ENCODE measurements at places on chromosomes 4 and X.

DNA sequence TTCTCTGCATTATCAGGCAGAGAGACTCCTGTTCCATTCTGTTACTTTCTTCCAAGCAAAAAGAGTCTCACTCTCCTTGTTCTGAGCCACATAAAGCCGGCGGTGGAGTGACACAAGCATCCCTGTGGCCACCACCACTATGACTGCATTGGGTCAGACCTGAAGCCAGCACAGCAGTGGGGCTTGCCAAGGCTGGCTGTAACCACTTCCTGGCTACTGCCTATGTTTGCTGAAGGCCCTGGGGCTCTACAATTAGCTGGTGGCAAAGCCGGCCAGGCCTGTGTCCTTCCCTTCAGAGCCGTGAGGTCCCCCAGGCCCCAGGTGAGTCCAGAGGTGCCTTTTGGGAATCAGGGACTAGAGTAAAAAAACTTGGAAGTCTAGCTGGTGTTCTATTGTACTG is 31.8 kb downstream of the PLAC8 start:
- DNase-seq: no peak

DNA sequence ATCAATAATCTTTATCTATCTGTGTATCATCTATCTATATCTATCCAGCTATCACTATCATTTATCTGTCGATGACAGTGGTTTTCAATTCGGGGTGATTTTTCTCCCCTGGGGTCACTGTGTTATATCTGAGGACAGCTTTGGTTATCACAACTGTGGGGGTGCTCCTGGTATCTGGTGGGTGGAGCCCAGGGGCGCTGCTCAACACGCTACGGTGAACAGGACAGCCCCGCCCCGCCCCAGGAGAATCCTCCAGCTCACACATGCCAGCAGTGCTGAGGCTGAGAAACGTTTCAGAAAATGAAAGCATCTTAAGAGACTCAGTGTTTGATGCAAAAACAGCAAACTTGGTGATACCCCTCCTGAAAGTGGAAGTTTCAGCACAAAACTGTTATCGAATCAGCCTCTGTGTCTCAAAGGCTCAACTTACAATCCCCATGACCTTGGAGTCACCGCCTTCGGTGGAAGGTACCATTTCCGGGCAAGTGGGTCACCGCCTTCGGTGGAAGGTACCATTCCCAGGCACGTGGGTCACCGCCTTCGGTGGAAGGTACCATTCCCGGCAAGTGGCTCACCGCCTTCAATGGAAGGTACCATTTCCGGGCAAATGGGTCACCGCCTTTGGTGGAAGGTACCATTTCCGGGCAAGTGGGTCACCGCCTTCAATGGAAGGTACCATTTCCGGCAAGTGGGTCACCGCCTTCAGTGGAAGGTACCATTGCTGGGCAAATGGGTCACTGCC is 315.3 kb downstream of the DHRSX start:
- DNase-seq: no peak

DNA sequence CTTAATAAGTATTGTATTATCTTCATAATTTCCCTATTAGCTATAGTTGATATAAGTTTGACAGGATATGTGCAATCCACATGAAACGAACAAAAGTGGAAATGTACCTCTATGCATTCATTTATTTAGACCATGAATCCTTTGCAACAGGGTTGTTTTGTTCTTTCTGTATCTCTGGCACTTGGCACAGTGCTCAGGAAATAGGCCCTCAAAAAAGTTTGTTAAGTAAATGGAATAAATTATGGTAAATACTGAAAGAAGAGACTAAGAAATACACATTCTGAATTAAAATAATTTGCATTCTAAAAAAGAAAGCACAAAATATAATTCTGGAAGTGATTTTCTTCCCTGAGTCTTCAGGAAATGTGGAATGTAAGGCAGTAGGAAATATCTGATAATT is 39.3 kb downstream of the TAPT1 start:
- DNase-seq: no peak

- no peak for DNase-seq
These were observed 1300.2 kb downstream of the RAPGEF2 start for GRCh38 chr4:160403081-160403480.

- DNase-seq: no peak
These were observed 82.3 kb upstream of the PPARGC1A start for GRCh38 chr4:23972187-23972586.

- no peak for DNase-seq
These were observed 1235.3 kb downstream of the FSTL5 start for GRCh38 chr4:160928482-160928881.

- no peak for DNase-seq
These were observed 7.2 kb downstream of the MRFAP1 start for GRCh38 chr4:6647582-6648230.

- DNase-seq: no peak
These were observed 683.5 kb upstream of the GRIA3 start for GRCh38 chrX:122500556-122500955.

GRCh38 chrX:30793075-30793766 is 95.8 kb downstream of the TAB3 start:
- DNase-seq: no peak

DNA sequence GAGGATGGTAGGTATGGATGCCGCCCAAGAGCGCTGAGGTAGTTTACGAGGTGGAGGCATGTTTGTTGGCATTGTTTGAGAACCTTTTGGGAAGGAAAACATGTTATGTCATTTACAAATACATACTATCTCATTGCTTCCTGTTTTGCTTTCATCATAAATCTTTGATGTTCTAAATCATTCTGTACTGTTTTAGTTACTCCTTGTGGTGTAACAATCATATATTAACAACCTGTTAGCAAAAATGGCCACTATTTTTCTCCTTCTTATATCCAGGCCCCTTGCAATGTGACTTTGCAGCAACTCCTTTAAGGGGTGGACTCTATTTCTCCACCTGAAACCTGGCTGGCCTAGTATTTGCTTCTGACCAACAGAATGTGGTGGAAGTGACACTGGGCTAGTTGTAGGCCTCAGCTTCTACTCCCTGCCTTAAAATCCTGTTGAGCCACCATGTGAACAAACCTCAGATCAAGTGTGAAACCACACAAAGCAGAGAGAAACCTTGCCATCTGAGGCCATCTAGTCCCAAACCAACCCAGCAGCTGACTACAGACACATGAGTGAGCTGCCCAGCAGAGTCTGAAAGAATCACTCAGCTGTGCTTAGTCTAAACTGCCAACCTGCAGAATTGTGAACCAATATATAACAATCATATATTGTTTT is 15.8 kb upstream of the CXorf38 start:
- no peak for DNase-seq

DNA sequence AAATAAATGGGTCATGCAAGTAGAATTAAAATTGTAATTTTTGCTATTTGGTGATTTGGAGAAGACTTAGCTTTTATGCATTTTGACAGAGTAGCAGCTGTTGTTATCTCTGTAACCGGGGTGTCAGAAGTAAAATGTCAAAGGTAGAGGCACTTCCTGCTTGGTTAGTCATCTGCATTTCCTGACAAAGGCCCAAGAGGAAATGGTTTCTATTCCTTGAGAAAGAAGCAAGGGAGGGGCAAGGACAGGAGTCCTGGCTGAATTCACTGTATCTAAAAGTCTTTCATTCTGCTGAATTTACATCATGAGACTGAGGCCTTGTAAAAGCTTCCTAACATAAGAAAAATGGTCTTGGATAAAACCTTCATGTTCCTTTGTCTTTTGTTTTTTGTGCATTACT is 550.9 kb upstream of the BOD1L1 start:
- no peak for DNase-seq

GRCh38 chr4:52611030-52611555 is 48.0 kb downstream of the USP46 start:
- no peak for DNase-seq

- no peak for DNase-seq
These were observed 409.8 kb downstream of the STIM2 start for GRCh38 chr4:27270435-27270834.

DNA sequence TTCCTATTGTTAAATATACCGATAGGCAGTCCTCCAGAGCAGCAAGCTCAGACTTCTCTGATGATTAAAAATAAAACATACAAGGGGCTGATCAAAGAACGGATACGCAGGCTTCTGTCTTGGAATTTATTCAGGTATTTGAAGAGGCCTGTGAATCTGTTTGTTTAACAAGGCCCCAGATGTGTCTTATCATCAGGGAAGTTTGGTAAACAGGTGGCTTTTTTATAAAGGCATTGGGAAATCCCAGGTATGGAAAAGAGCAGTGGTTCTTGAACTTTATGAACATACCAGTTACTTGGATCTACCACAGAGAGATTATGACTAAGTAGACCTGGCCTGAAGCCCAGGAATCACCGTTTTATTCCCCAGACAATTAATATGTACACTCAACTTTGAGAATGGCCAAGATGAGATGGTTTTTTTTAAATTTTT is 47.9 kb downstream of the SOWAHB start:
- no peak for DNase-seq

DNA sequence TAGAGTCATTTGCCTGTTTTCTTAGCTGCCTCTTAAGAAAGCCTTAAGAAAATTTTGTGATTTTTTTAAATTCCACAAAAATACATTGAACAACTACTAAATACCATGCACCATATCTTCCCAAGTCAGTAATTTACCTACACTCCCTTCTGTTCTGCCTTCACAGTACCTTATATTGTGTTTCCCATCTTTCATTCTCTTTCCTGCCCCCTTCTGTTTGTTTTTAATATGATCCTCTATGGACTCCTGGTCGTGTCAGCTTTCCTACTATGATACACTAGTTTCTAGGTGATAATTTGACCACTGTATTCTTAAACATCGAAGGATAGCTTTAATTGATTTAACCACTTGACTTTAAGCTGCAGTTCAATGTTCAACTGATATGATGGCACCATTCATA is 297.7 kb upstream of the HAND2 start:
- DNase-seq: no peak

DNA sequence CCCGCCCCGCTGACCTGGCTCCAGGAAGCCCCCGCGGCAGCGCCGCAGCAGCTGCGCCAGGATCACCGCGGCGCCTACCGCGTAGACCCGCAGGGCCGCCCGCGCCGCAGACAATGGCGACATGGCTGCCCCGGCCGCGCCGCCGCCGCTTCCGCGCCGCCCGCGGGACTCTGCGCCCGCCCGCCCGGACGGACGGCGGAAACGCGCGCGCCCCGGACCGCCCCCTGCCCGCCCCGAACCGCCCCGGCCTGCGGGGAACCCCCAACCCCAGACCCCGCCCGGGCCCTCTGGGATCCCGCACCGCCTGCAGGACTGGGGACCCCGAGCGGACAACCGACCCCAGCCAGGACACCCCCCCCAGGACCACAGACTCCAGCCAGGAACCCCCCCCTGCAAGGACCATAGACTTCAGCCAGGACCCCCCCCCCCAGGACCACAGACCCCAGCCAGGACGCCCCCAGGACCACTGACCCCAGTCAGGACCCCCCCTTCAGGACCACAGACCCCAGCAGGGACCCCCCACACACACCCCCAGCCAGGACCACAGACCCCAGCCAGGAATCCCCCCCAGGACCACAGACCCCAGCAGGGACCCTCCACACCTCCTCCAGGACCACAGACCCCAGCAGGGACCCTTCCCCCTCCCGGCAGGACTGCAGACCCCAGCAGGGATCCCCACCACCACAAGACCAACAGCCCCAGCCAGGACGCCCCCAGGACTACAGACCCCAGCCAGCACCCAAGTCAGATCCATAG is at the start of the genes DHRSX and ZBED1:
TSS of gene DHRSX (minus strand) at position 174 of the 756 bp plus-strand sequence. CDS start at position 123, 51 bp downstream.
TSS of gene ZBED1 (minus strand) at position 174 of the 756 bp plus-strand sequence. CDS start 10,257 bp downstream, outside the sequence.
- no peak for DNase-seq

GRCh38 chrX:120562569-120562926 is 1.8 kb upstream of the CUL4B start:
- no peak for DNase-seq

GRCh38 chr4:72641611-72642010 is 72.6 kb upstream of the ADAMTS3 start:
- DNase-seq: no peak

DNA sequence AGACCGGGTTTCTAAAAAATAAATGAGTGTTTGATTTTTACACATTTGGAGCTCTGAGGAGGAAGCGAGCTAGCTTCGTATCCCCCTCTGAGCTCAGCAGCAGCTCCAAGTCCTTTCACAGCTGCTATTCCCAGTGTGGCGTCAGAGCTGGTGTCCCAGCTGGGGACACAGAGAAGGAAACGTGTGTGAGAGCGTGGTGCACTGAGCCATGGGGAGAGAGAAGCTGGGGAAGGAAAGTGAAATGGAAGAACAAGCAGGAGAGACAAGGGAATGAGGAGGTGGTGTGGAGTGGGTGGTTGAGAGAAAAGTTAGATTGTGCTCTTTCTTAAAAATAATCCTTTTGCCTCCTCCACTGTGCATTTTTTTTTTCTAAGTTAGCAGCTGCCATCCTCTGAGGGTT is 79.5 kb upstream of the SLC4A4 start:
- DNase-seq: no peak

DNA sequence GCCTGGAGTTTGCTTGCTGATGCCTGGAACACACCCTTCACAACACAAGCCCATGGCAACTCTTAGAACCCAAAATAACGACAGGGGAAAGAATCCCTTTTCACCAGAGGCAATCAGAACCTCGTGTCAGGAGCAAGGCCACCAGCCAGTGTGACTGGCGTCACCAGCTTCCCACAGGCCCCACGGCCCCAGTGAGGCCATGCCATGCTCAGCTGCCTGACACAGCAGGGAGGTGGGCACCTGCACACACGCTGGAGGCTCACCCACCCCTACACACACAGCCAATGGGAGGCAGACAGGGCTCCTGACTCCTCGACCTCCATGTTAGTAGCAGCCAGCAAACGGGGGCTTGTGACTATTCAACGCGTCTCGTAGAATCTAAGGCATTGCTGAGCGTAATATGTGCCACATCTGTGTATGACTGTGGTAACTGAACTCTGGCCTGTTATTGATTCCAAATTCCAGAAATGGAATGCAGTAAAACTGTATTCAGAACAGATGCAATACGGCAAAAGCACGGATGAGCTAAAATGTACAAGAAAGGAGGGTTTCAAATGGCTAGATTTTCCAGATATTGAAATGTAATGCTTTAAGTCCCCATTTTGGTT is 28.5 kb downstream of the RNF212 start:
- no peak for DNase-seq

GRCh38 chr4:113869743-113870375 is 108.3 kb upstream of the CAMK2D start:
- DNase-seq: no peak

DNA sequence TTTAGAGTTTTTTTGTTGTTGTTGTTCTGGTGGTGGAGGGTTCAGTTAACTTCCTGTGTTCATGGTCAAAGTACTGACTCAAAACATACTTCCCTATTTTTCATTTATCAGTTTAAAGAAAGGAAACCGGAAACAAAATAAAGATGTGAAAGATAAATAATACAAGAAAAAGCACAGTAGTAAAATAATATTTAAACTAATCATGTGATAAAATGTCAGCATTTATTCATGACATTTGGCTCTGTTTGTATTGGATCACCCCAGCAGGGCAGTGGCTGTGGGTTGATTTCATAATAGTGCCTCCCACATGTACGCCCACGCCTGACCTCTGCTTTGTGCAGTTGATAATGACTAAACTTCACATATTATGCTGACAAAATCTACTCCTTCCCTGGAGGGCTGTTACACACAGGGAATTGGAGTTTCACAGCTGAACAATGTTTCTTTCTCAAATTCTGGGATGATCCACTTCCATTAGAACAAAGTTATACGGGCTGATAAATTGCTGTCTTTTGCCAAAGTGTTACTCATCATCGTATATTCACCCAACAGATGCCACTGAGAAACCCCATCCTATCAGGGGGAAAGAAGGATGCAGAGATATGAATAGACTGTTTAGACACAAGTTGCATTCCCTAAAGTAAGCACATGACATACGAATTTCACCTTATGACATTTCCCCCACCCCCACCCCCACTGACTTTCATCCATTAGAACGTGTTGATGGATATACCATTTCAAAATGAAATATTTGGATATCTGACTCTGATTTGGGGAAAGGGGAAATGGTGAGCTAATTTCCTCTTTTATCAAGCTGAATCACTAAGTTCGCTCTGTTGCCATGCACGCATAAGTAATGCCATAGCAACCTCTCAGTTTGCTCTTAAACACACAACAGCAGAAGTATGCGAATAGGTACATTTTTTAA is 48.3 kb downstream of the AMELX start:
- DNase-seq: no peak
